ENCODE measurements at places on chromosomes 5 and 9.

- DNase-seq: no peak
Measured at GRCh38 chr9:125655691-125656410, 51.2 kb downstream of the MAPKAP1 start.

DNA sequence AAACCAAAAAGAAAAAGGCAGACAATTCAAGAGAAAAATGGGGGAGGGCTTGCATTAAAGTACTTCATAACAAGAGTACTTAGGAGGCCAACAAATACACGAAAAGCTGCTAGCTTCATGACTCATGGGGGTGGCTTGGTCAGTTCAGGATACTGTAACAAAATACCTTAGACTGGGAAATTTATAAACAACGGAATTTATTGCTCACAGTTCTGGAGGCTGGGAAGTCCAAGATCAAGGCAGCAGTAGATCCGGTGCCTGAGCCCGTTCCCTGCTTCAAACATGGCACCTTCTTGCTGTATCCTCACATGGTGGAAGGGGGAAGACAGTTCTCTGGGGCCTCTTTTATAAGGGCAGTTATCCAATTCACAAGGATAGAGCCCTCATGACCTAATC is 111.4 kb downstream of the C9orf50 start:
- DNase-seq: no peak

- DNase-seq: no peak
Measured at GRCh38 chr9:135413461-135413860, 66.1 kb upstream of the PPP1R26 start.

- no peak for DNase-seq
Measured at GRCh38 chr9:94622087-94622800, 17.1 kb downstream of the FBP1 start.

- no peak for DNase-seq
Measured at GRCh38 chr5:112064271-112064701, 307.3 kb upstream of the NREP start.

DNA sequence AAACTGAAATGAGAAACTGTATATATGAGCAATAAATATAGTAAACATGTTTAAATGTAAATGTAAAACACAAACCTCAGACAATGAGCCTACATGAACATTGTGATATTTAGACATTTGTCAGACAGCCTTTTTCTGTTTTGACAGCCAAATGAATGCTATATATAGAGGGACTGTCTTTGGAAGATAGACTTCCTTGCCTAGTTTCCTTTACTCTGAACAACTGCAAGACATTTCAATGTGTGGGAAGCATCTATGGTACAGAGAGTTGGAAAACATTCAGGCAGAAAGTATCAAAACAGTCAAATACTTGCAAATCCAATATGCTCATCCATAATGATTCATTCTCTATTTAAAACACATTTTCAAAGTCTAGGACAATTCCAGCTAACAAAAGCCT is 31.7 kb upstream of the TUSC1 start:
- DNase-seq: no peak

DNA sequence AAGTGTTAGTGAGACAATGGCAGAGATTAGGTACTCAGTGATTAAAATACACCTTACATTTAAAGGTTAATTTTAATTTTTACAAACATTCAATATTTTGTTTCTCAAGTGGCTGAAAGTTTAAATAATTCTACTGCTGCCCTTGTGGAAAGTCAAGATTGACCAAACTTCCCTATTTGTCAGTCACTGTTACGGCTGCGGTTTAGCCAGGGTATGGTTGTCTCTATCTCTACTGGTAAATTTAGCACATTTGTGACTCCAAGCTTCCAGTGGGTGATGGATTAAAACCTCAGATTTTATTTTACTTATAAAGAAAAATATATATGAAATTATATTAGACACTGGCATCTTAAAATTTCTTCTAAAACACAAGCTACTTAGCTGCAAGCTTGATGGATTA is 368.4 kb downstream of the CDH18 start:
- no peak for DNase-seq

- DNase-seq: no peak
Measured at GRCh38 chr9:121694001-121694400, 42.6 kb downstream of the DAB2IP start.

GRCh38 chr5:63961598-63962161 is 565 bp downstream of the HTR1A start:
- no peak for DNase-seq

DNA sequence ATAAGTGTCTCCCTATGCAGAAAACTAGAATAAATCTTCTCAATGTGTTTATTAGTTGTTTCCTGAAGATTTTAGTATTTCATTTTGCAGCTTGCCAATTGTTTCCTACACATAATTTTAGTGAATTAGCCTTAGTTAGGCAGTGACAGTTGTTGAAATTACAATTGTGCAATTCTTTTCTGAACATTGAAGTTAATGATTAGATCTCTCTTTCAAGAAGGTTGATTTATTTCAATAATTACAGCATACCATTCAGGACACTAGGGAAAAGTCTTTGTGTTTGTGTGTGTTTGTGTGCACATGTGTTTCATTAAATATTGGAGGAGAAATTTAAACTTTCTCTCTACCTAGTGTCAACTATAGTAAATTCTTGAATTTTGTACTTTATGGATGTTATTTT is 199.6 kb upstream of the MPDZ start:
- no peak for DNase-seq

GRCh38 chr5:29367176-29367833 is 1826.2 kb upstream of the CDH6 start:
- DNase-seq: peak; percentile 23

- DNase-seq: no peak
Measured at GRCh38 chr9:16119261-16120230, 566.7 kb downstream of the CCDC171 start.

DNA sequence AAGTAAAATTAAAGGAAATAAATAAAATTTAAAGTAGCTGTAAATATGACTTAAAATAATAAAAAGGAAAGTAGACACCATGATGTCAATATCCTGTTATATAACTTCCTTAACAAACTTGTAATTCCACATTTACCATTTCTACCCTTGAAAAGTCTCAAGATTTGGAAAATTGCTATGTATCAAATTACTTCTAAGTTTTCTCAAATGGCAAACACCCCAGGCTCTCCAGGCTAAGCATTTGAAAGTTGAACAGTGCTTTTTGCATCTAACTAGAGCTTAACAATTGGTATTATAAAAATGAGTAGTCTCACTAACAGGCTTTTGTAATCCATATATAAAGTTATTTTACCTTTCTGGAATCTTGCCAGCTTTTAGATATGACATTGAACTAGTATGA is 41.5 kb upstream of the MACIR start:
- DNase-seq: no peak

GRCh38 chr9:129347316-129348120 is 169.5 kb upstream of the IER5L start:
- no peak for DNase-seq

DNA sequence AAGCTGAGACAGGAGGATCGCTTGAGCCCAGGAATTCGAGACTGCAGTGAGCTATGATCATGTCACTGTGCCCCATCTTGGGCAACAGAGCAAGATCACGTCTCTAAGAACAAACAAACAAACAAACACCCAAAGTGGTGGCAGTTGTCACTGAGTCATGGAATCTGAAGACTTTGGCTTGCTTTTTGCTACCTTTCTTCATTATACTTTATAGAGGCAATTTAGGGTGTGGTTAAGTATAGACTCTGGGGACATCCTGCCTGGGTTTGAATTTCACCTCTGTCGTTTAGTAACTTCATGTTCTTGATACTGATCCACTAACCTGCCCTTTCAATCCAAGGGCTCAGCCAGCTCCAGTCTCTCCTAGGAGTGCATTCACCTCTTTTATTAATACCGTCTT is 13.0 kb upstream of the HOMER1 start:
- DNase-seq: no peak

- DNase-seq: no peak
Measured at GRCh38 chr5:81486711-81487110, 92.8 kb upstream of the ACOT12 start.

DNA sequence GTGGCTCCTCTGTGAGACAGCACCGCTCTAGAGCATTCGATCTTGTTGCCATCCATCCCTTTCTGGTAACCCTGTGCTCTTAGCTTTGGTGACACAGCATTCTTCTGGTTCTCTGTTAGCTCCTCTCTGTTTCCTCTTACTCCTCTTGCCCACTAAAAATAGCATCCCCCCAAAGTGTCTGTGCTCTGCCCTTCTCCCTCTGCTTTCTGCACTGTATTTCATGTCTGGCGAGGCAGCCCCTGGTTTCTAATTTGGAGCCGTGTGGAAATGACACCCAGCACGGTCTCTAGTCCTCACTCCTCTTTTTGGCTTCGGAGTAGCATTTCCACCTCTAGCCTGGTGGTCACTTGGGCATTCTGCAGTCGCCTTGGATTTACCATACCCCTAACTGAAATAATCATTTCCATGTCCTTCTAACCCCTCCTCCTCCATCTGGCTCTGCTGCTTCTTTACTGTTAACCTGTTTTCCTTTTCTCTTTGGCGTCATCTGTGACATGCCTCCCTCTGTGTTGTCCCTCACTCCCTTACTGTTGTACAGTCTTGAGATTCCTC is 23.8 kb downstream of the NPR3 start:
- DNase-seq: no peak

GRCh38 chr5:138655530-138656190 is 80.5 kb upstream of the HSPA9 start:
- no peak for DNase-seq

DNA sequence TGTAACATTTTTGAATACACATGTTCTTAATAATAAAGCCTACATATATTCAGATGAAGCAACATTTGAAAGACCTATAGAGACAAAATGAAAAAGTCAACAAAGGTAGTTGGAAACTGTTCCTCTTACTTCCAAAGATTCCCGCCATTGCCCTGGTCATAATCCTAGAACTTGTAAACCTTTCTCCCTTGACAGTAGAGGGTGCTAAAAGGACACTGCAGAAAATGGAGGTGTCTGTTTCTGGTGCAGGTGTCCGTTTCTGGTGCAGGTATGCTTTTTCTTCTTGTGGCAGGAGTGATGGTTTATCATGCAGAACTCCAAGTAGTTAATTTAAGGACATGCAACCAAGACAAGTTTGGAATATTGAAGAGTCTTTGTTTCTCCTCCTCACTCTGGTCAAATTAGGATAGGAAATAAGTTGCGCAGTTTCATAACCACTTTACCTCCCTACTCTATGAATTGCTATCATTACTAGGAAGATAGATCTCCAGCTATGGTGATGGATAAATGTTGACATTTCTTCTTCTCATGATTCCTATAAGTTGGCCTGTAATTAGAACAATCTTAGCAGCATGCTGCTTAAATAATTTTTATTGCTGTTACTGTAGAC is 56.0 kb upstream of the FAM174A start:
- DNase-seq: peak; percentile 21

- no peak for DNase-seq
Measured at GRCh38 chr5:38921174-38921573, 75.4 kb downstream of the OSMR start.

- DNase-seq: no peak
Measured at GRCh38 chr9:99185934-99186333, 35.8 kb downstream of the ALG2 start.

DNA sequence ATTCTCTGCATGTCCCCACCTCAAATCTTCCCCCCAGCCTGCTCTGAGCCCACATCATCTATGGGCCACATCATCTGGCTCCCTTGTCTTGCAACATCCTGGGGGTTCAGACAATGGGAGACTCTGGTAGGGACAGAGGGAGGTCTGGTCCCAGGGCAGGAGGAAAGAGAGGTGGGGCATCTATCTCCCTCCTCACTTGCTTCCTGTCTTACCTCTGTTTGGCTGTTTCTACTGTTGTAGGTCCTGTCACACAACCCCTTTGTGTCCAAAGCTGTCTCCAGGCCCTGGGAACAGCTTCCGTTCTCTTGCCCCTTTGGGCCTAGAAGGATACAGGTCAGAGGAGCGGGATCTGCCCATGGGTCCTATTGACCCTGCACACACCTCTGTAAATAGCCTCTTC is 227.2 kb downstream of the NSG2 start:
- no peak for DNase-seq

DNA sequence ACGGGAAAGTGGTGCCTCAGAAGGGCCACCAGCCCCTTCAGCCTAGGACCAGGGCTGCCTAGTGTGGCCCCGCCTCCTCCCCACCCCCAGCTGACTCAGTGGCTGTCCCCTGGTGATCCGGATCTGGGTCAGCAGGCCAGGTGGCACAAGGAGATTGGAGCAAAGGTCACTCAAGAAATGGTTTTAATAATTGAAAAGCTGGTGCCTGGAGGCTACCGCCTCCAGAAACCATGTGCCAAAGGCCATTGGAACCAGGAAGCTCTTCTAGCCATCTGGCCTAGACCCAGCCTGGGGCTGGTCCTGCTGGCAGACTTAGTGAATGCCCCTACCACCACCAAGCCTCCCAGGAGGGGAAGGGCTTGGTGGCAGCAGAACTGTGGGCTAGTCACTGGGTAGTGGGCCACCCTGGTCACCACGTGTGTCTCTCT is 1.5 kb downstream of the ST6GALNAC4 start:
- DNase-seq: no peak

DNA sequence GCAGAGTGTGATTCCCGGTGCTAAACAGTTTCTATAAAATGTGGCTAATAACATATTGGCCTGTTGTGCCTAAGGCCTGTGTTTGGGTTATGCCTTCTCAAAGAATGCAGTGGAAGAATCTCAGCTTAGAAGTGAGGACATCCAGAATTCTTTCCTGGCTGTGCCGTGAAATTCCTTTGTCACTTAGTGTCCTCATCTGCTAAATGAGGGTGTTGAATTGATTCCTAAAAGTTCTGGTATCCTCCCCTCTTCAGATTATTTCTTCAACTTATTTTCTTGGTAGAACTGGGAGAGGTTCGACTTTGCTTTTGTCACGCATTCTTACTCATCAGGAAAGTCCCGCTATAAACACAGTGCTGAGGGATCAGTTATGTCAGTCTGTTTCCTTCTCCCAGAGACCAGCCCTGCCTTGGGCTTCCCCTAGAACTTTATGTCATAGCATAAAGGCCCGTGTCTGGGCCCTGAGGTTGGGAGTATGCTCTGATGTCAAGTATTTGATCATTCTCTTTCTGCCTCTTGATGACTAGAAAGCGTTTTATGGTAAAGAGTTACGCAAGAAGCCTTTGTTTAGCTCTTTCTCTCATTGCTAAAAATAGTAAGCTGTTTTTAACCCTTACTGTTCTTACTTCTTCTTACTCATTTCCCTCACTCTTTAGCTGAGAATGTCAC is 29.5 kb downstream of the MTAP start:
- DNase-seq: no peak

- DNase-seq: no peak
Measured at GRCh38 chr5:18202164-18202563, 567.9 kb downstream of the TAF11L14 start.

- DNase-seq: no peak
Measured at GRCh38 chr5:5039918-5040317, 100.2 kb upstream of the ADAMTS16 start.

GRCh38 chr9:134659688-134660131 is 18.1 kb downstream of the COL5A1 start:
- no peak for DNase-seq

- no peak for DNase-seq
Measured at GRCh38 chr9:114126247-114127060, 27.4 kb upstream of the KIF12 start.

Measured in NCI-H1105 treated with DMSO at 0.1 percent for 48 hours (cell line).